ENCODE measurements at places on chromosomes 6 and 20. TPM values are rescaled to one million over a fixed set of nuclear protein-coding genes. Genes with fewer than 3 reads are reported as not detected.

Gene ENPP5
- 18.7 TPM for total RNA-seq

Gene CCN6
- total RNA-seq = not detected

Gene FUCA2
- 45.5 TPM for total RNA-seq

- H3K27me3 ChIP-seq = no peaks in the 10 kb centered on the region
- peaks cover 36% of the 10 kb centered on the region for H3K4me1 ChIP-seq
- H3K4me3 ChIP-seq = no peak overlapping the region
- peaks cover 6% of the 10 kb centered on the region for H3K36me3 ChIP-seq
- peak; percentile 5 for DNase-seq
Observed at GRCh38 chr6:4603291-4603690, 172.9 kb upstream of the CDYL start.

- H3K4me3 ChIP-seq = no peak overlapping the region
- DNase-seq = peak; percentile 74
- peak overlapping the region; percentile 27 for H3K27ac ChIP-seq
- peaks cover 6% of the 10 kb centered on the region for H3K4me1 ChIP-seq
- H3K27me3 ChIP-seq = no peaks in the 10 kb centered on the region
- peaks cover 73% of the 10 kb centered on the region for H3K36me3 ChIP-seq
Observed at GRCh38 chr20:34538671-34539123, 19.8 kb upstream of the MAP1LC3A start.

DNA sequence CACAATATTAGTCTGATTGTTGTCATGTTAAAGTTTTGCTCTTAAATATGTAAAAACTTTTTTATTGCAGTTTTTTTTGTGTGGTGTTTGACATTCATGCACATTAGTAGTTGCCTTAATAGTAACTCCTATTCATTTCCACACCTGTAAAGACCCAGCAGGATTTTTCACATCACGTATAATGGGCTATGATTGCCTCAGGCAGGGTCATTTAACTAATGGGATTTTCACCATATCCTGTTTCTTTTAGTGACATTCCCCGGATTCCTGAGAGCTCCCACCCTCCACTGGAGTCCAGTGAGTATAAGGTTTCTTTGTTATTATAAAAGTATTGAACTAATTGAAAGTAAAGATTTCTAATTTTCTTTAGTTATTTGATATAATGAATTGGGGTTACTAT lies 359.2 kb downstream of the RIMS1 start:
- H3K36me3 ChIP-seq = no peaks in the 10 kb centered on the region
- no peak overlapping the region for H3K4me3 ChIP-seq
- DNase-seq = no peak

- H3K4me1 ChIP-seq = no peaks in the 10 kb centered on the region
- no peak overlapping the region for H3K27ac ChIP-seq
- no peak overlapping the region for H3K4me3 ChIP-seq
- peaks cover 100% of the 10 kb centered on the region for H3K27me3 ChIP-seq
- H3K36me3 ChIP-seq = no peaks in the 10 kb centered on the region
Observed at GRCh38 chr6:33878562-33878961, 74.8 kb upstream of the MLN start.

GRCh38 chr20:38307371-38308046 lies 3.6 kb downstream of the BPI start:
- H3K27me3 ChIP-seq = peaks cover 45% of the 10 kb centered on the region
- no peak overlapping the region for H3K27ac ChIP-seq
- H3K36me3 ChIP-seq = no peaks in the 10 kb centered on the region
- no peaks in the 10 kb centered on the region for H3K4me1 ChIP-seq
- H3K4me3 ChIP-seq = no peak overlapping the region

- H3K4me3 ChIP-seq = peak overlapping the region; percentile 97
- peaks cover 41% of the 10 kb centered on the region for H3K36me3 ChIP-seq
- peaks cover 13% of the 10 kb centered on the region for H3K4me1 ChIP-seq
- H3K27me3 ChIP-seq = no peaks in the 10 kb centered on the region
- H3K27ac ChIP-seq = peak overlapping the region; percentile 94
Observed at GRCh38 chr20:5949943-5950270, 426 bp downstream of the TRMT6 start.

- H3K4me3 ChIP-seq = no peak overlapping the region
- H3K27ac ChIP-seq = no peak overlapping the region
- H3K36me3 ChIP-seq = no peaks in the 10 kb centered on the region
- no peak for DNase-seq
- H3K27me3 ChIP-seq = no peaks in the 10 kb centered on the region
Observed at GRCh38 chr6:111845441-111845871, 27.8 kb downstream of the FYN start.

Data from Calu3 (cell line).